ENCODE measurements at places on chromosomes 1 and 21.

GRCh38 chr1:89911191-89911991, 83.5 kb upstream of the ZNF326 start:
- no peak for DNase-seq

GRCh38 chr1:160781186-160781766, 14.7 kb upstream of the LY9 start:
- no peak for DNase-seq

GRCh38 chr1:100699744-100700143, 19.8 kb upstream of the VCAM1 start:
- no peak for DNase-seq

DNA sequence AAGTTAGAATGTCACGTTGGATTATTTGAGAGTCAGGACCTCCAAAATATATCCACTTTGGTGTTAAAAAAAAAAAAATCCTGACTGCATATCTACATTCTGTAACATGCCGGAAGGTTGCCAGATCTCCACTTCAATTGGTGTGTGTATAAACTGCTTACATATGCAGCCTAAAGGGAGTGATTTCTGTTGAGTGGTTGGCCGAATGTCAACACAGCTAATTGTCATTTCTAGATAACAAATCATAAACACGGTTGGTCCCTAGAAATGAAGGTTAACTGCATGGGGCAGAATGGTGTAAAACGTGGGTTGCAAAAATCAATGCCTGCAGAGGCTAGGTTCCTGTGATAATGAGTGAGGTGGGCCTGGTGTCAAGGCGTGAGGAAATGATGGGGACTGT, 15.0 kb upstream of the ROR1 start:
- DNase-seq = no peak

DNA sequence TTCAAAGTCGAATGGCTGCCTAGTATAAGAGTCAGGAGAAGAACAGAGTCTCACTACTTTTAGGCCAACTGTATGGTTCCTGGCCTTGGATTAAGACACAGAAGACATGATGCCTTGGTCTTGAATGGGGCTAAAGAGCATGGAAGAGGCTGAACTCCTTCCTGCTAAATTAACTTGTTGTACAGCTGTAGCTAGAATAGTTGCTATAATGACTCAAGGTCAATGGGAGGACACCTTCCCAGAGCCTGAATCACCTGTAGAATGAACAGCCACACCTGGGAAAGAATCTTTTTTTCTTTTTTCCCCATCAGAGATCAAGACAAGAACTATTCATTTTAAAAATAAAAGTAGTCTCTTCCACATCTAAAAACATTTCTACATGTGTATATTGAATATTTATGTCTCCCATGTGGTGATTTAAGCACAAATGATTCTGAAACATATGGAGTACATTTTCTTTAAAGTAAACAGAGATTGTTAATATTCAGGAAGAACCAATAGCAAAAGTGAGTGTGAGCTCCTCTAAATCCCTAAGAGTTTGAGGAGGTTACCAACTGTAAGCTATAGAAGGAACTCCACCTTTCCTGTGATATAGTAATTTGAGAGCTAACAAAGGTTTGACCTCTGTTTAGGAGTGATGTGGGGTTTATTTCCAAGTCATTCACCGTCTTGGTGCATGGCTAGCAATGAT, 191.3 kb downstream of the TGFB2 start:
- no peak for DNase-seq

GRCh38 chr1:240666568-240667198, 54.7 kb upstream of the GREM2 start:
- DNase-seq = no peak

- no peak for DNase-seq
Observed at GRCh38 chr1:65910432-65910831, 117.7 kb downstream of the PDE4B start.

DNA sequence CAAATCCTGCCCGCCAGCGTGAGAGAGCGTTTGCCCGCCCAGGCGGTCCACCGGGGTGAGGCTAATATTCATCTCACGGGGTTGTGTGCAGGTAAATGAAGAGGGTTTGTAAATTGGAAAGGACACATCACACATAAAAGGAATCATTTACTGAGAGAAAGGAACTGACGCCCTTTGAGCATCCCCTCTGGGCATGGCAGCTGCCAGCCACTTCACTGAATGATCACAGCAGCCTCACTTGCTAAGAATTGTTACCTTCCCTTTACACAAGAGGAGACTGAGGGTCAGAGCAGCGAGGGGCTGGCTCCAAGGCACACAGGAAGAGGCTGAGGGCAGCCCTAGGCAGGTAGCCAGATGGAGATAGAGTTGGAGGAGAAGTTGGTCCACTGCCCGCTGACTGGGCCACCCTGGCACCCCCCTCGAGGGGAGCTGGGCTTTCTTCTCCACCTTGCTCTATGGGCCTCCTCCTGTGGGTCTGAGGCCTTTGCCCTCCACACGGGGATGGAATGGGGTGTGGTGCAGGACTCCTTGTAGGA, 96.0 kb downstream of the FOXD2 start:
- DNase-seq = peak; percentile 32

- DNase-seq = no peak
Observed at GRCh38 chr1:244599937-244600350, 53.0 kb upstream of the DESI2 start.

DNA sequence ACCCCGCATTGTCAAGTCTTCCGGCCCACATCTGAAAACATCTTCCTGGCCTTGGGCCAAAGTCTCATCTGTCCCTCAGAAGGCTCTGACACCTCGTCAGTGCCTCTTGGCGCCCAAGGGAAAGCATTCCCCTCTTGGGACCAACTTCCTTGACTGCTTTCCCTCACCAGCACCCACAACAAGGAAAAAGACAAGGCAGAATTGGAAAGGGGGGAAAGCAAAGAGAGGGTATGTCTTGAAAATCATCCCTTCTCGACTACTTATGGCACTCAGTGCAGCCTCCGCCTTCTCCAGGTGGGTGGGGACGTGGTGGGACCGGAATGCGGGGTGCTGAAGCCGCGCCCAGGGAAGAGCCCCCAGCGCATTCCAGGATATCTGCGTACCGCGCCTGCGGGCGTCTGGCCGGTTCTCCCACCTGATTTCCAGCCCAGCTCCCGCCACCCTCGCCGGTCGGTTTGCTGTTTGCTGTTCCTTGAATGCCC, 554 bp upstream of the SLC39A1 start:
- no peak for DNase-seq

DNA sequence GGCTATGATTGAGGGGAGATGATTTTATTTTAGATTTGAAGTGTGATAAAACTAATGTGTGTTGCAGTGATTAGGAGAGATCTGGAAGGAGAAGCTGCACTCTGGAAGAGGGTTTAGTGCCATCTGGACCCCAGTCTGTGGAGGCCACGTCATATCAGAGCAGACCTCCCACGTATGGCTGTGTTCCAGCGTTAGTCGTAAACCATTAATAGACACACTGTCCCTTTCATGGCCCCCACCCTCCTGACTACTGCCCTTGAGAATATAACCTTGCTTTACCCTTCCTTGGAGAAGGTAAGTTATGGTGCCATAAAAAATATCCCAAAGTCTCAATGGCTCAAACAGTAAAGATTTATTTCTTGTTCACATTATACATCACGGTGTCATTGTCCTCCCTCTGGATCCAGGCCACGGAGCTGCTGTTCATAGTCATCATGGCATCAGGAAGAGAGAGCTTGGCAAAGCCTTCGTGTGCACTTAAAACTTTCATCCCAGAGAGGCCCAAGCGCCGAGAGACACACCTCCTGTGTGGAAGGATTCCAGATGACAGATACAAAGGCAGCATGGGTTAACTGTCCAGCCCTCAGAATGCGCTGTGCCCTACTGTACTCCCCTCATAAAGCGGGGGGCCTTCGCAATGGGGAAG, 33.2 kb downstream of the RHOU start:
- no peak for DNase-seq

DNA sequence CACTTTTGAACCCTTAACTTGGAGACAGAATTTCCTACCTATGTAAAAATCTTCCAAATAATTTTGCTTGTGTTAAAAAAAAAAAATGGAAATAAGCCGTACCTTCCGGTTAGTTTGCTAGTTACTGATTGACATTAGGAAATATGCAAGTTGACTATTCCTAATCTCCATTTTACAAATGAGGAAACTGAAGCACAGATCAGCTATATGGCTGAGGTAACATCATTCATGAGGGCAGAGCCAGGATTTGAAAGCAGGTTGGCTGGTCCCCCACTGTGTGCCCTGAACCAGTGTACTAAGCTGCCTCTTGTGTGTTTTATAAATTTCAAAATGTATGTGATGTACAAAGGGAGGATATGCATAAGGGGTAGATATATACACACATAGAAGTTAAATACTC, 29.6 kb downstream of the BACE2 start:
- no peak for DNase-seq

DNA sequence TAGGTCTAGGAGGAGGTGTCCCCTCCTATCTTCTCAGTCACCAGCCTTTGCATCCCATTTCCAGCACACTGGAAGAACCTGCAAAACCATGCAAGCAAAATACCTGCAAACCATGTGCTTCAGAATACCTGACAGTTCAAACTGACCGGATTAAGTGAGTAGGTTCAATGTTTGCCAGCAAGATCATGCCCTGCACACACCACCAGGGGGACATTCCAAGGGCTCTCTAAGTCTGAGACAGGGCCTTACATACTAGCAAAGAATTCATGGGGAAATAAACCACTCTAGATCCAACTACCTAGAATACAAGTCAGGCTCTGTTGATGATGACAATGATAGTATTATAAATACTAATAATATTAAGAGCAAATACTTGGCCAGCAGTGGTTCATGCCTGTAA, 27.6 kb downstream of the INPP5B start:
- DNase-seq = no peak

DNA sequence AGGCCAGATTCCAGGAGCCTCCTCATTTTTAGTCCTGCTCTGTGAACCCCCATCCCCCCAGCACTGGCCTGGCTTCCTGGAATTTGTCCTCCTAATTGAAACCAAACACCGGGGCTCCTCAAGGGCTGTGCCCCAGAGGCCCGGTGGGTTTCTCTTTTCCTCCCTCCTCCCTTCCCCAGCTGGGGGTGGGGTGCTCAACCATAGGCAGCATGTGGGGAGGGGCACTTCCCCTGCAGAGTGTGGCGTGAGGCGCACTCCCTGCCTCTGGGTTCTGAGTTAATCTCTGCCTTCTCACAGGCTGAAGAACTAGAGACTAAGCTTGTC, 67.5 kb upstream of the ACOT11 start:
- DNase-seq = no peak

- no peak for DNase-seq
Observed at GRCh38 chr1:230029244-230029941, 37.6 kb upstream of the GALNT2 start.

- DNase-seq = no peak
Observed at GRCh38 chr1:101253976-101254674, 17.3 kb downstream of the S1PR1 start.

- DNase-seq = no peak
Observed at GRCh38 chr1:59601811-59602210, 212.9 kb upstream of the HOOK1 start.

GRCh38 chr1:70863239-70863638, 184.4 kb downstream of the PTGER3 start:
- no peak for DNase-seq

GRCh38 chr1:65955503-65955902, 162.8 kb downstream of the PDE4B start:
- no peak for DNase-seq

DNA sequence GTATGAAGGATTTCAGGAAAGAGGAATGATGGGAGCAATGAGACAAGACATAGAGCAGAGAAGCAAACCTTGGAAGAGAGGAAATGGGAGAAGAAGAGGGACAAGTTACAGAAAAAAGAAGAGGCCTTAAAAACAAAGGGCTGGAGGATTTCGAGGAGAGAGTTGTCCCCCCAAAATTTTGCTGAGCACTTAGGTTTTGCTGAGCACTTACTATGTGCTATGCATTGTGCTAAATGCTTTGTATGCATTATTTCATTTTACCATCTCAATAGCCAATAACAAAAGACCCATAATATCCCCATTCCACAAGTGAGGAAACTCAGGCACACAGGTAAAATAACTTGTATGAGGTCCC, 2.5 kb upstream of the TRIM63 start:
- no peak for DNase-seq

GRCh38 chr1:14930247-14930965, 223.1 kb upstream of the TMEM51 start:
- no peak for DNase-seq

DNA sequence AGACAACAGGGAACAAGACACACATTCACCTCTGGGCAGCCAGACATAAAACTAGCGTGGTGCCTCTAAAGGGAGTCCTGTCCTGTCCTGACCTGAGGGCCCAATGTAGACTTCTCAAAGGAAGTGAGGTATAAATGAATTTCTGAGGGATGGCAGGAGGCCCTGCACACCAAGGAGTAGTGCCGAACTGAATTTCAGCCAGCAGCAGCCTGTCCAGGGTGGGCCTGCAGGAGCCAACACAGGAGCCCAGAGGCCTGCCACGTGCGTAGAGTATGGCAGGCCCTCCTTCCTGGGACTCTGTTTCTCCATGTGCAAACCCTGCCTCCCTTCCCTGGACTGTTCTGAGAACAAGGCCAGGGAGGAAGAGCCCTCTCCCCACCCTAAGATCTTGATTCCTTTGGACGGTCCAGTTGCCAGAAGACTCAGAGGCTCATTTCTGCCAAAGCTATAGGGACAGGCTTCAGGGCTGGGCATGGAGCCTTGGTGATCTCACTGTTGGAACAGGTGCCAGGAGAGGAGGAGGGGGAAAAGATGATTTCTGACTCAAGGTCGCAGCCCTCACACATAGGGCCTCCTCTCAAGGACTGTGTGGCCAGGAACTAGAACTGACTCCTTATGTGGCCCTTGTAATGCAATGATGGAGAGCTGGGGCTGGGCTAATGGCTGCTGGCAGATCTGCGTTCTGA, 1.8 kb upstream of the FABP3 start:
- no peak for DNase-seq

DNA sequence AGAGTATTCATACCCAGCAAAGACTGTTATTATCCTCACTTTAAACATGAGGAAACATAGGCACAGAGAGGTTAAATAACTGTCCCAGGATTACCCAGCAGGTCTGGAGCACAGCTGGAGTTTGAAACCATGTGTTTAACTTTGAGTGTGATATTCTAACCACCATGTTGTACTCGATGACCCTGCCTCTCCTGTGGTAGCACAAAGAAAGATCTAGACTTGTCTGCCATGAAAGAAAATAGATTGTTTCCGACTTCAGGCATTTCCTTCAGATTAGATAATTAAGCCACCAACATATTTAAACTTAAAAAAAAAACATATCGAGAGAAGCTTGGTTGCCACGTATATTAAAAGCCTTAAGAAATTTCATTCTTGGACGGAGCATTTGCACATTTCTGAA, 104.6 kb upstream of the RUNX1 start:
- DNase-seq = no peak

Measured in NCI-H1417 treated with DMSO at 0.1 percent for 48 hours (cell line).